ENCODE measurements at places on chromosomes 2 and 18. TPM values are rescaled to one million over a fixed set of nuclear protein-coding genes. Genes with fewer than 3 reads are reported as not detected.

The LRRFIP1 gene
- 254 TPM for total RNA-seq

The PSMA8 gene
- total RNA-seq: 1.2 TPM

The ATOH8 gene
- total RNA-seq: 0.07 TPM

The FBXO41 gene
- total RNA-seq: 25.3 TPM

The ZAP70 gene
- total RNA-seq: 234 TPM

The LRP1B gene
- total RNA-seq: not detected

The SLC8A1 gene
- 5.5 TPM for total RNA-seq

The CRACDL gene
- total RNA-seq: 0.55 TPM

The ITPRIPL1 gene
- 44.8 TPM for total RNA-seq

The CEBPZ gene
- 59.3 TPM for total RNA-seq

The GPBAR1 gene
- 0.41 TPM for total RNA-seq

DNA sequence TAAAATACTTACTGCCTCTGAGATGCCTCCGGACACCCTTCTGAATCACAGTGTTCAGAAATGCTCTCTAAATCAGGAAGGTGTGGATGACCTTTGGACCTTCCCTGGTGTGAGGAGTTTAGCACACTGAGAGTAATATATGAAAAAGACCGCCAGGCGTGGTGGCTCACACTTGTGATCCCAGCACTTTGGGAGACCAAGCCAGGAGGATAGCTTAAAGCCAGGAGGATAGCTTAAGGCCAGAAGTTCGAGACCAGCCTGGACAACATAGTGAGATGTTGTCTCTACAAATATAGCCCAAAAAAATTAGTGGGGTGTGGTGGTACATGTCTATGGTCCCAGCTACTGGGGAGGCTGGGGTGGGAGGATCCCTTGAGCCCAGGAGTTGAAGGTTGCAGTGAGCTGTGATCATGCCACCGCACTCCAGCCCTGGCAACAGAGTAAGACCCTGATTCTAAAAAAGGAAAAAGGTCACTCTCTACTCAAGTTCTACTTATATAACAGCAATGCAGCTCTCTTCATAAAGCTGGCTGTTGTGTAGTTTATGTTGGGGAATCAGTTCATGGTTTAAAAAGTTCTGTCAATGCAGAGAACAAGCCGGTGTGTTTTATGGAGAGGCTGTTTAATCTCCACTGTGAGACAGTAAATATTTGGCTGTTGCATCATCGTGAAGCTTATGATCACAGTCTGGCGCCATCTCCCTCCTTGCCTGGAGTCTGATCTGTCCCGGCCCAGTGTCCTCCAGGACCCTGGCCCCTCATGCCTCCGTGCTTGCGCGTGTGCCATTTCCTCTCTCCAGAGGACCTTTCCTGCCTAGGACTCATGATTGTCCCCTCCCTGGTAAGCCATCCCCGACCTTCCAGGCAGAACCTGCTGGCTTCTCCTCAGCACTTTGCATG lies 184.5 kb downstream of the FAM210A start:
- DNase-seq: no peak

GRCh38 chr18:60411715-60412114 lies 39.1 kb upstream of the MC4R start:
- no peak for DNase-seq

DNA sequence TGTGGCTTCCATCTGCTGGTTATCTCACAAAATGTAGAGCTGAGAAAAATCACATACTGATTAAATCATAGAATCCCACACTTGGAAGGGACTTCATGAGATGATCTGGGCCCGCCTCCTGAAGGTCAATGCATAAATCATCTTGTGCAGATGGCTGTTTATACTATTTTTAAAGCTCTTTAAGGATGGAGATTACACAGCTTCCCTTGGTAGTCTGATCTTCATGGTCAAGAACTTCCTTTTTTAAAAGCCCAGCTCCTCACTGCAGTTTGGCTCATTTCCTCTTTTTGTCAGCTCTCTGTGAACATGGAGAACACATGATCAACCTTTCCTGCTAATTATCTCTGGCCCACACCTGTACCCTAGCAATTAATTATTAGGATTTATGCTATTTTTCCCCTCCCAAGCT lies 25.9 kb downstream of the GCG start:
- no peak for DNase-seq

GRCh38 chr2:222862106-222862908 lies 1.5 kb downstream of the ACSL3 start:
- no peak for DNase-seq

DNA sequence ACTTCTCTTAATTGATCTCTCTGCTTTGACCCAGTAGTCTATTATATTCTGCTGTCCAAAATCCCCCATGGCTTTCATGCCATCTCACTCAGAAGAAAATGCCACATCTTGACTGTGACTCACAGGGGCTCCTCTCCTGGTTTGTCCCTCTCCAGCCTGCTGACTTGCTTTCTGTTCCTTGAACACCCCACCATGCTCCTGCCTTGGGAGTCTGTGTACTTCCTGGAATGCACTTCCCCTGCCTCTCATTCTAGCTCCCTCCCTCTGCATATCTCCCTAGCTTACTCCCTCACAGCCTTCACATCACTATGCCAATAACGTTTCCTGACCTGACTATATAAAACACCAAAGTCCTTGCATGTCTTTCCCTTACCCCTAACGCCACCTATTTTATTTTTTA lies 167.2 kb downstream of the TRIB2 start:
- no peak for DNase-seq

- no peak for DNase-seq
Observed at GRCh38 chr18:50695431-50696176, 124.2 kb downstream of the MRO start.

- DNase-seq: peak; percentile 42
Observed at GRCh38 chr2:70995426-70995729, 705 bp upstream of the TEX261 start.

- no peak for DNase-seq
Observed at GRCh38 chr2:26723991-26724750, 31.6 kb downstream of the KCNK3 start.

DNA sequence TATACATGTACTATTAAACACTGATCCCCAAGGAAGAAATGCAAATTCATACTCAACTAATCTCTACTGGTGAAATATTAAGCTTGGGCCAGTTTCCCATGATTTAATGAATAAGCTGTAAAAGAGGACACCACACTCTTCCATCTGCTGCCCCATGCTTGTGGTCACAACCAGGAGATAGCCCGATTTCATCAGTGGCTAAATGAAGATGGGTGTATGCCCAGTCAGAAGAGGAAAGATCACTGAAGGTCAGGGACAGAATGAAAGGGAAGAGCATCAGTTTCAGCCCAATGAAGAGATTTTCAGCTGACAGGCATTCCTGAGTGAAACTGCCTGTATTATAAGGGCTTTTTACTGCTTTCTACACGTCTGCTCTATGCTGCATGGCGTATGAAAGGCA lies 103.5 kb downstream of the KCNS3 start:
- no peak for DNase-seq

- DNase-seq: no peak
Observed at GRCh38 chr18:7953095-7953958, 386.2 kb downstream of the PTPRM start.

DNA sequence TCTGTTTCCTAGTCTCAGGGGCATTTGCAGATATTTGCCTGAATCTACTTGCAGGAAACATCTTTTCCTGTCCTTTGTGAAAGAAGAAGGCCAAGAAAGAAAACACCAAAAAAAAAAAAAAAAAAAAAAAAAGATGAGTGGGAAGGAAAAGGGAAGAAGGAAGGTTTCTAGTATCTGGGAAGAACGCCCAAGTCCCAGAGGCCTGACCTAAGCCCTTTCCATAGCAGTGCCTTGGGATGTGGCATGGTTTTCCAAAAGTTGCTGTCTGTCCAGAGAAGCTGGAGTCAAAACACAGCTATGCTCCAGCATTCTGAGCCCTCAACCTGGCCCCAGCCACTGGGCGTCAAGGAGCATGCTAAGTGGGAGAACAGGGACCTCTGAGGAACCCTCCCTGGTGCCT lies 123.5 kb downstream of the INHBB start:
- no peak for DNase-seq

GRCh38 chr18:32381761-32382160 lies 88.9 kb downstream of the GAREM1 start:
- DNase-seq: no peak

- DNase-seq: no peak
Observed at GRCh38 chr18:13265911-13266217, 47.3 kb downstream of the LDLRAD4 start.

DNA sequence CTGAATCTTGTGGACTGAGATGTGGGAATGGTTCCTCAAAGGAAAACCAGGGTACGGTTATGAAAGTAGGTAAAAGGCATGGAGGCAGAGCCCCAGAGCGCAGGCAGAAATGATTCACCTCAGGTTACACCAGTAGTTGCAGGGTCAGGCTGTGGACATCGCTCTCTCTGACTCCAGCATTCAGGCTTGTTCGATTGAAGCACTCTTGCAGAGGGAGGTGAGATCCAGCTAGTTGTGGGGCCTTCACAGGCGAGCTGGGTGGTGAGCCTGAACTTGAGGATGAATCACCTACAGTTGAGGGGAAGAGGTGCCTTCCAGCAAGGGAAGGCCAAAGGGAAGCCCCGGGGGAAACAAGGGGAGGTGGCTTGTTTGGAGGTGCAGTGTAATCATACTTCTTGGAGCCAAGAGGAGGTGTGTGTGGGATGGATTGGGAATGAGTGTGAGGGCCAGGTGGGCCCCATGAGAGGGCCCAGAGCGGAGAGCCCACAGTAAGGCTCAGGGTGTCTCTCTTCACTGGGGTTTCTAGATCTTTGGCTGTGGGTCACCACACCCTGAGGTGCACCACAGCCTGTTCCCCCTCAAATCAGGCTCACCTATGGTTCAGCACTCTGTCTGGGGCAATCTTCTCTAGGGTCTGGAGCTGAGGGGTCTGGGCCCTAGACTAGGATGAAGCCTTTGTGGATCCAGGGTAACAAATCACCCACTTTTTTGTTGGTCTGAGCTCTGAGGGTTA lies 48.5 kb upstream of the MCFD2 start:
- no peak for DNase-seq

DNA sequence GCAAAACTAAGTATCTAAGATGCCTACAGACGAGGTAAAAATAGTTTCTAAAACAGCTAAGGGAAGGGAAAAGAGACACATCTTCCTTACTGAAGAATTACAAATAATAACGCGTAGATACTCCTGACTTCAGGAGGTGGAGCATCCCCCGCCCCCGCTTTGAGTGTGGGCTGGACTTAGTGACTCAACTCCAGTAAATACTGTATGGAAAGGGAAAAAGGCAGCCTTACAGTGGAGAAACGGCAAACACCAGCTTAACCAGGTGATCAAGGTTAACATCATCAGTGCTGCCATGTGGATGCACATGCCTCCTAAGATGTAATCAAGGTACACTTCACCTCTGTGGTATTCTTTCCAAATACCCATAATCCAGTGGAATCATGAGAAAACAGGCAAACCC lies 47.9 kb downstream of the HADHB start:
- no peak for DNase-seq

GRCh38 chr18:8610459-8610851 lies 1.2 kb downstream of the RAB12 start:
- no peak for DNase-seq

DNA sequence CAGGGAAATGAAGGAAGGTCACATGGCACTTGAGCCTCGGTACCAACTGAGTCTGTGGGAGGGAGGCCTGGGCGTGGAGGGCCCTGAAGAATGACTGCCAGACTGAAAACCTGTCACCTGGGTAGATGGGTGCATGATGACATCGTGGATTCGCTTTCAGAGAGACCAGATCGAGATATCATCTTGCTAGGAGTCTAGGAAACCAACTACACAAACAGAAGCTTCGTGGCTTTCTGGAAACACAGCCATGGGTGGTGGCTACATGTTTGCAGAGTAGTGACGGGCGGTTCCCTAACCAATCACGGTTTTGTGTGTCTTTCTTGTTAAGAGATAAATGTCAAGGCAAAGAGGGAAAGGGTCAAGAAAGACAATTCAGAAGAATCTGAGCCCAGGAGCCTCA lies 155.0 kb downstream of the EIPR1 start:
- peak; percentile 65 for DNase-seq

DNA sequence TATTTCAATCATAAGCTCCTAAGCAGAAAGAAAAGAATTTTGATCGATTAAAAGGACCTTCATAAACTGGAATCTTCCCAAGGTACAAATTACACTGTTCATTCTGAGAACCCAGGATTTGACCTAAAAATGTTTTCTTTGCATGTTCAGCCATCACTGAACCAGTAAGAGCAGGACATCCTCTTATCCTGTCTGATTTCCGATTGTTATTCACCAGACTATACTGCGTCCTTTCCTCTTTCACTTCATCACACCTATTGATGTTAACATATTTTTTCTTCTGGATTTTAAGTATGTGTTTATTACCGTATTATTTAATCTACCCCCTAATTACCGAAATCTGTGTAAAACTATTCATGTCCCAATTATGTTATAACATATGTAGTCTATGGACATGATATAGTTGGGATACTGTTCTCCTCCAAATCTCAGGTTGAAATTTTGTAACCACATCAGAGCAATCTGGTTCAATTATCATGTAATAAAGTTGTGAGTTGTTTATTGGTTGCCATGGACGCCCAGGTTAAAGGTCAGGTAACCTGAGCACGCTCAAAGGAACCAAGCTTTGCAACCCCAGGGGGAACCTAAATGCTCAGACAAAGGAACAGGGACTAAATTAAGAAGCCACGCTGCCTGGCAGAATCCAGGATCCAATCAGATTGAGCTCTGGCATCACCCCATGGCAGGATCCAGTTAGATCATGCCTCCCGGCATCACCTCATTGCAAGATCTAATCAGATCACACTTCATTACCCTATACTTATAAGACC lies 11.6 kb upstream of the TBC1D8 start:
- DNase-seq: no peak

DNA sequence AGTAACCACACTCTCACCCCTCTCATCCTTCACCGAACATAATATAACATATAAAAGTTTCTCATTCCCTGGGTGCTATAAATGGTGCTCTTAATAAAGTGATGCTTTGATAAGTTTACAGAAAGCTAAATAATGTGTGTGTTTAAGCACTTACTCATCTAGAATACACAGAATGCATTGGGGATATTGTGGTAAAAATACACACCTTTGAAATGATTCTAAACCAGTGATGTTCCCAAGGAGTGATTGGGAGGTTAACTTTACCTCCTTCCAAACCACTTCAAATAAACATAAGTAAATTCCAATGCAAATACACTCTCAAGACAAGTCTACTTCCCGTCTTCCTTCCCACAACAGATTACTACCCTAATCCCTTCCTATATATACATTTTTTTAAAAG lies 85.3 kb upstream of the TWSG1 start:
- DNase-seq: no peak

DNA sequence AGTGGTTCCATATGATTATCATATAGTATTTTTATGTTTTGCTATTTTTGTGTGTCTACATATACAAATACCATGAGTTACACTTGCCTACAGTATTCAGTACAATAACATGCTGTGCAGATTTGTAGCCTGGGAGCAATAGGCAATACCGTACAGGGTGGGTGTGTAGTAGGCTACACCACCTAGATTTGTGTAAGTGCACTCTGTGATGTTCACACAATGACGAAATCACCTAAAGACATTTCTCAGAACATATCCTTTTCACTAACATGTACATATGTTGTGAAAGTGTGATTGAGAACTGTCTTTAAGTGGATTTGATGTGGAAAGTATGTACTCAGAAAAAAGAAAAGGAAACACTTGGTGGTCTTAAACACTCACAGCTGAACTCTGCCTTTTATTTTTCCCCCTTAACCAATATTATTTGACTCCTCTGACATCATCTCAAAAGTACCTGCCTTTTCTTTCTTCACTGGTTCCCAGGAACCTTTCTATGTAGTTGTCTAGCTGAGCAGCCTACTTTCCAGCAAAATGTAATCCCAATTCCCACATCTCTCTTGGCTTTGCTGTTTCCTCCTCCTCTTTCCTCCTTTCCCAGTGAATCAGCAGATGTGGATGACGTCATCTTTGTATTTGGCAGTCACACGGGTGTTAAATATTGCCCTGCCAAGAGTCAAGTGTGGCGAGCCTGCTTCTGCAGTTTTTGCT lies 47.7 kb downstream of the OSBPL6 start:
- no peak for DNase-seq
